C1 segment of cervical spinal cord (tissue), 14 donors: ENCODE measurements at places on chromosomes 3 and 15.

- DNase-seq = no peak
These were observed 123.4 kb upstream of the SLC24A5 start for GRCh38 chr15:47997195-47998080.

GRCh38 chr3:106485217-106485616 lies 616.4 kb upstream of the CBLB start:
- DNase-seq = no peak

- DNase-seq = no peak
These were observed 545.8 kb upstream of the ALCAM start for GRCh38 chr3:104820959-104821358.

- peak; percentile 12 for DNase-seq
These were observed 53.9 kb downstream of the C3orf38 start for GRCh38 chr3:88203642-88204055.

GRCh38 chr15:97234851-97235610 lies 725.5 kb upstream of the ARRDC4 start:
- DNase-seq = no peak

DNA sequence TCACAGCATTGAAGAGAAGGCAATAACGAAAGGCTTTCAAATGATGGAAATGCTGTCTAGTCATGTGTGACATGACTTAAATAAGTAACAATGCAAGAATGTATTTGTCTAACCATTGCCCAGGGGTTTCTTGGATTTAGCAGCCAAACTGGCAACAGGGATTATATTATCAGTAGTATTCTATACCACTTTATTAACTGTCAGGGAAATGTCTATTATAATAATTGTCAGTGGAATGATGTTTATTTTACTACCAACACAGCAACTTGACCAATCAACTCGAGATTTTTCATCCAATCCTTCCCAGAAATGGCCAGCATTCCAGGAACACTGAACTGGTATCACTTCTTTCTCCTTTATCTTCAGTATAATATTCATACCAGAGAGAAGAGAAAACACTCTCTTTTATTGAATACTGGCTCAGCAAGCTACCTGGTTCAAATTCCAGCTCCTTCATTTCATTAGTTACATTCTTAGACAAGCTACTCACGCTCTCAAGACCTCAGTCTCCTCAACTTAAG lies 66.2 kb downstream of the FOXP1 start:
- no peak for DNase-seq

DNA sequence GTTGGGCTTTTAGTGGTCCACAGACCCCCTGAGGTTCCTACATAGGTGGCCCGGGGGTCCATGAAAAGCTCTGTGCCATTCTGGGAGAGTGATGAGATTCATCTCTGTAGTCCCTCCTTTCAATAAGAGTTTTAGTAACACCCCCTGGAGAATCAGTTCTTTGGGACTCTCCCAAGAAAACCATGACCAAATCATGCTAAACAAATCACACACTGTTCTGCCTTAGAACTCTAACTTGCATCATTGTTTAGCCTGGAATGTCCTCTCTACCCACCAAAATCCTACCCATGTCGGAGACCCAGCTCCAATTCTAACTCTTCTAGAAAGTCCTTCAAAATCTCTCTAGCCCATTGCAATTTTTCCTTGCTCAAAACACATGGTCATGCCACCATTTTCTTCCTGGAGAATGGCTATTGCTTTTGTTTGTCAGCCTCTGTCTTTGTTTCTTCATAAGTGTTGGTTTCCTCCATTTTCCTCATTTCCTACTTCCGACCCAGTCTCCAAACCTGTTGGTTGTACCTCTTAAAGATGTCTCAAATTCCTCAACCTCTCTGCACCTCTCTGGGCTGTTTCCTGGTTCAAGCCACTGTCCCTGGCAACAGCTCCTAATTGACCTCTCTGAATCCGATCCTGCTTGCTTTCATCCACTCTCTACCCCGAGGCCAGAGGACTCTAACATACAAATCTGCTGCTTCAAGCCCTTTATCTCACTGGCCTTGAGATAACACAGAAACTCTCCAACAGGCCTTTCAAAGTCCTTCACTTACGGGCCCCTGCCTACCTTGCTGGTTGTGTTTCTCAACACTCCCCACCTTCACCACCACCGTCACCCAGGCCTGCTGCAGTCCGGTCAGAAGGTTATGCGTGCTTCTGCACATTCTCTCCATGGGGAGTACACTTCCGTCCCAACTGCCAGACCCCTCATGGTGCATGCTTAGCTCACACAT lies 23.7 kb downstream of the CYP19A1 start:
- DNase-seq = no peak

- DNase-seq = no peak
These were observed 194.1 kb upstream of the ARHGEF26 start for GRCh38 chr3:153927107-153927506.

DNA sequence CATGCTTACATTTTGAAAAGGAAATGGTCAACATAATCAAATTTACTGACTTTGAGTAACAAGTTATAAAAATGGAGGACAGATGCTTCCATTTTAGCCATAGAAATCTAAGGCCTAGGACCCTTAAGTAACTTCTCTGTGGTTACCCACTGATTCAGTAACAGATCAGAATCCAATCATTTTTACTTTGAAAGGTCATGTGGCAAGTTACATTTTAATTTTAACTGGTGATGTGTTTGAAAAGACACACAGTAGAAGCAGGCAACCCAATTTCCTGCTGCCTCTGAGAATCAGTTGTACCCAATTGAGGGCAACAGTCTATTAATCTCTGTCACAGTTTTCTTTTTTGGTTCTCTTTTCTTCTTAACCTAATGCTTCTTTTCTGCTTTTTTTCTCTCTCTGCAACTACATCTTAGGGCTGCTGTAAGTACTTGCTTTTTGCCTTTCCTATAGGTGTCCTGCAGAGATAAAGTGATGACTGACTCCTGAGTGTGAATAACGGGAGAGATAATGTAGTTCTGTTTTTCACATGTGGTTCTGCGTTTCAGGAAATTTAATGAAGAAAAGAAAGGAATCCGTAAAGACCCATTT lies 3.3 kb downstream of the ZWILCH start:
- DNase-seq = no peak

DNA sequence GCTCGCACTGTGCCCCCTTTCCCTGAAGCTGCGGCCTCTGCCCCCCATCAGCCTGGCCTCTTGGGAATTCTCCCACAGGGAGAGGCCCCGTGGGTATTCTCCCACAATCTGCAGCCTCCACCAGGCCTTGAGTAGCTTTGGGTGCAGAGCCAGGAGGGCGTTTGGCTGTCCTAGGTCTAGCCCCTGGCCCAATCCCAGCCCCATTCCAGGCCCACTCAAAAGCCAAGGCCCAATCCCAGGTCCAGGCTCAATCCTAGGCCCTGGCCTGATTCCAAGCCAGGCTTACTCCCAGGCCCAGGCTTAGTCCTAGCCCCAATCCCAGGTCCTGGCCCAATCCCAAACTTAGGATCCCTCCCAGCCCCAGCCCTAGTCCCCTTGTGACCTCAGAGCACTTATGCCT lies 59.8 kb downstream of the CHCHD4 start:
- DNase-seq = no peak

DNA sequence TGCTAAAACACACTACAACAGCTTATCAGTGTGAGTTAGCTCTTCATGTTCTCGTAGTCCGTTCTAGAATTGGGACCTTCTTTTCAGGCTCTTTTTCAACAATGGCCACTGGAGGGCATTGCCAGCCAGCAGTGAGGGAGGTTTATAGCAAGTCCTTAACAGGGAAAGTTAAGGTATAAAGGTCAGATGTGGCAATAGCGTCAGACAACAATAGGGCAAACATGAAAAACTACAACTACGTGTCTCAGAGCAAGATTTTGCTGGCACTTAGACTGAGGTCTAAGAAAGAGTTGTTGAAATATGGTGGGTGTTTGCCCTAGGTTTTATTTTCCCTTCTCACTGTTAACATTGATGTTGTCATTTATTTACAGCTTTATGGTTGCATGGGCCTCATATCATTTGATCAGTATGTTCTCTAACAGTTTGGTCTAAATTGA lies 161.4 kb downstream of the GMNC start:
- no peak for DNase-seq

- DNase-seq = no peak
These were observed 514.8 kb downstream of the EPHA3 start for GRCh38 chr3:89622063-89622700.

- no peak for DNase-seq
These were observed 13.8 kb upstream of the TEX264 start for GRCh38 chr3:51657234-51657633.

GRCh38 chr3:105158286-105158685 lies 208.4 kb upstream of the ALCAM start:
- no peak for DNase-seq

DNA sequence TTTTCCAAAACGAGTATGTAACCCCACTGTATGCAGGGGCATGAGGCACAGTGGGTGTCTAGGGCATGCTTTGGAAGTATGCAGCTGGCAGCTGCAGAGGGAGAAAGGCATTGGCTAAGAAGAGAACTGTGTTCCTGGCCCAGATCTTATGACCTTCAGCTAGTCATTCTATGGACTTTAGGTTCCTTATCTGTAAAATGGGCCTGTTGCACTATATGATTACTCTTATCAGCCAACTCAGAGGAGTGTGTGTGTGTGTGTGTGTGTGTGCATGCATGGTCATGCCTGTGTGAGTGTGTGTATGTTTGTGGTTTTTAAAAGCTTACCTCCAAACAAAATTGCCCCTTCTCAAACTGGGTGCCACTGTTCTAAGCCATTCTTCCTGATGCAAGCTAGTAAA lies 27.4 kb upstream of the CHST2 start:
- DNase-seq = no peak
